ENCODE measurements at places on chromosomes 5 and 9.

GRCh38 chr5:139650689-139651042, 2.5 kb downstream of the CXXC5 start:
- DNase-seq = no peak

DNA sequence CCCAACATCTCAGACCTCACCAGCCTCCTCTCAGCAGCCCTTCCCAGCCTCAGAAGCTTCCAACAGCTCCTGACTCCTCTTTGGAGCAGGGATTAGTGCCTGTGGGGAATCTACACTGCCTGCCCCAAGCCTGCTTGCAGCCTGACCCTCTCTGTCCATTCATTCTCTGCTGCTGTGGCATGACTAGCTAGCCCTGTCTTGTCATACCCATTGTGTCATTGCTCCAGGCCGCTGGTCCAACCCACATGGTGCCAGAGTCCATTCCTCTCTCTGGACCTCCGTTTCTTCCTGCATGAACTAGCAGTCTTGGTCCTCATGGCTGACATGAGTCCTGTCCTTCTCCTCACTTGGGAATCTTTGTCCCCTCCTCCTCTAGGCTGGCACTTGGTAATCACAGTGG, 12.8 kb upstream of the RXRA start:
- DNase-seq = no peak

DNA sequence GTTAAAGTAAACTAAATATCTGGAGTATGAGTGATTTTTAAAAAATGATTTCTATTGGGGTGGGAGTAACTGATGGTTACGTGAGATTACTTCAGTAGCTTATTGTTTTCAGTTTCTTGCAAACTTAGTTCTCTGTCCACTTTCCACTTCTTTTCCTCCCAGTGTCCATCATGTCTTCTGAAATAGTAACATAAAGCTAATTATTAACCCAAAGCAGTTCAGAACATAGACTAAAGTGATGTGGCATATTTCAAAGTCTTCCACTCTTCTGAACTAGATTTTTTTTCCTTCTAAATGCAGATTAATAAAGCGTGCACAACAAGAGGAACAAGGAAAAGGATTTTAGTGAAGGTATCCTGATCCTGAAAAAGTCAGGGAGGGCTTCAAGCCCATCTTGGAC, 114.1 kb downstream of the MAN2A1 start:
- DNase-seq = no peak

GRCh38 chr5:33507426-33507825, 66.7 kb downstream of the TARS1 start:
- DNase-seq = no peak

DNA sequence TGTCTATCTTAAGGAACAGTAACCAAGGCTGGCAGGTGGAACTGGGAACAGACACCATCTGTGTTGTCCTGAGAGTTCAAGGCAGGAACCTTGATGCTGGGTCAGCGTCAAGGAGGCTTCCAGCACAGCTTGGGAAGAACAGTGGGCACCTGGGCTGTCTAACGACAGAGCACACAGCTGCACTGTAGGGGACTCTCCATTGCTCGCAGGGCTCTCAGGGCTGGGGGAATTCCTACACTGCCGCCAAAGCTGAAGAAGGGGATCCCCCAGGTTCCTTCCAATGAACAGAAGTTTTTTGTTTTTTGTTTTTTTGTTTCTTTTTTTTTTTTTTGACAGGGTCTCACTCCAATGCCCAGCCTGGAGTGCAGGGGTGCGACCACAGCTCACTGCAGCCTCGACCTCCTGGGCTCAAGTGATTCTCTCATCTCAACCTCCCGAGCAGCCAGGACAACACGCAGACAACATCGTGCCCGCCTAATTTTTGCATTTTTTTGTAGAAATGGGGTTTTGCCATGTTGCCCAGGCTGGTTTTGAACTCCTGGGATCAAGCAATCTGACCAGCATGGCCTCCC, 81.9 kb downstream of the PTPN3 start:
- DNase-seq = no peak

- no peak for DNase-seq
Measured at GRCh38 chr9:70580606-70581195, 166.2 kb upstream of the KLF9 start.

DNA sequence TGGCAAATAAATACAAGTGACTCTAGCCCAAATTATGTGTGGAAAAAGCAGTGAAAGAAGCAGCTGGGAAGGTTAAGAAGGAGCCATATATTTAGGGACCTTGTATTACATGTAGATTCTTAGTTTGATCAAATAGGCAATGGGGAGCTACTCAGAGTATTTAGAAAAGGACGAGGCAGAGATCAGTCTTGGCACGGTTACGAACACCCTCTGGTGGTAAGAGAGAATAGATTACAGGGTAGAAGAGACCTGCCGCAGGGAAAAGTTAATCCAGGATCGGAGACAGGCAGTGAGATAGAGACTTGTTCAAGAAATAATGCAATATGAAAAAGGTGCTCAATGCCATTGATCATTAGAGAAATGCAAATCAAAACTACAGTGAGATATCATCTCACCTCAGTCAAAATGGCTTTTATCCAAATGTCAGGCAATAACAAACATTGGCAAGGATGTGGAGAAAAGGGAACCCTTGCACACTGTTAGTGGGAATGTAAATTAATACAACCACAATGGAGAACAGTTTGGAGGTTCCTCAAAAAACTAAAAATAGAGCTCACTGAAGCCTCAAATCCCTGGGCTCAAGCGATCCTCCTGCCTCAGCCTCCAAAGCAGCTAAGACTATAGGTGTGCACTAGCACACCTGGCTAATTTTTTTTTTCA, 12.0 kb downstream of the INIP start:
- DNase-seq = no peak

DNA sequence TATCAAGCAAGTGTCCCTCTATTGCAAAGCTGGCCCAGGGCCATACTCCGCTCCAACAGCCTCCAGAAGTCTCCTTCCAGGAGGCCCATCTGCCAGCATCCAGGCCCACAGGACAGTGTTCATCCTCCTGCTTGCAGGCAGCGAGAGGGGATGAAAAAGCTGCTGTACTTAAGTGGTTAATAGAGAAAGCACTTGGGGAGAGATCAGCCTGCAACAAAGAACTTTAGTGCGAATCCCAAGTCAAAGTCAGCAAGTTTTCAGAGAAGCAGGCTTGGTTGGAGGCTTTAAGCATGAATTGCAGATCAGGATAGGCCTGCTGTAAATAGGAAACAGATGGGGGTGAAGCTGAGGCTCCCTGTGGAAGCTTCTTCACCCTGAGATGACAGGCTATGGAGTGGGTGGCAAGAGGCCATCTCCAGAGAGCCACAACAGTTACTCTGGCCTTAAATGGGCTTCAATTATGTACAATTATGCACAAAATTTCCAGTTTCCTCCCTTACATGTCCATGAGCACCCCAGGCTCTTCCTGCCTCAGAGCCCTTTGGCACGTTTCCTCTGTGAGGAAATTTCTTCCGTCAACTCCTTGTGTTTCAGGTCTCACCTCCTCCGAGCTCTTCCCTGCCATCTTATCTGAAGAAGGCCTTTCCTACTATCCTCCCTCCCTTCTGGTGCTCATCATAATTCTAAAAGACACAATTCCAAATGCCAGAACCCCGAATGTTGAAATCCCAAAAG, 98.0 kb upstream of the NR3C1 start:
- DNase-seq = no peak

DNA sequence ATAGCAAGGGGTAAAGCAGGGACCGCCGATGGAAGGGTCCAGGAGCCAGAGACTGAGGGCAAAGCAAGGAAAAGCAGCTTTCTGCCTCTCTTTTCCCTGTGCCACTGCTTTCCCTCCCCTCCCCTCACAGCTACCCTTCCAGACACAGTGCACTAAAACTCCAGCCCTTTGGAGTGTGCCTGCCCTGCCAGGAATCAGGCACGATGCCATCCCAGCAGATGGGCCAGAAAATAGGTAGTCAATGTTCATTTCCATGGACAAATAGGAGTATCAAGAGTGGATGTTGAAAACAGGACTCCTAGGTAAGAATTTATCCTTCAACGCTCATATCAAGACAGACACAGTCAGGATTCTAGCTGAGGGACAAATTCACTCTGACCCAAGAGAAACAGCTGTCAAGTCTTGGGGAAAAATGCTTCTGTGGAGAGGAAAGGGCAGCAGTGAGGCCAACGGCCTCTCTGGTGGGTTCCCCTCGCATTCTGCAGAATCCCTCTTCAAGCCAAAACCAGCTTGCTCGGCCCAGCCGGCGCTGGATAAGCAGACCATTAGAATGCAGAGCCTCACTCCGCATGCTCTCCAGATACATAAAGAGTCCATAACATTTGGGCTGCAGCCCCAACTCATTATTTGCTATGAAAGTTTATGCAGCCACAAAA, 138.0 kb downstream of the CAAP1 start:
- no peak for DNase-seq

DNA sequence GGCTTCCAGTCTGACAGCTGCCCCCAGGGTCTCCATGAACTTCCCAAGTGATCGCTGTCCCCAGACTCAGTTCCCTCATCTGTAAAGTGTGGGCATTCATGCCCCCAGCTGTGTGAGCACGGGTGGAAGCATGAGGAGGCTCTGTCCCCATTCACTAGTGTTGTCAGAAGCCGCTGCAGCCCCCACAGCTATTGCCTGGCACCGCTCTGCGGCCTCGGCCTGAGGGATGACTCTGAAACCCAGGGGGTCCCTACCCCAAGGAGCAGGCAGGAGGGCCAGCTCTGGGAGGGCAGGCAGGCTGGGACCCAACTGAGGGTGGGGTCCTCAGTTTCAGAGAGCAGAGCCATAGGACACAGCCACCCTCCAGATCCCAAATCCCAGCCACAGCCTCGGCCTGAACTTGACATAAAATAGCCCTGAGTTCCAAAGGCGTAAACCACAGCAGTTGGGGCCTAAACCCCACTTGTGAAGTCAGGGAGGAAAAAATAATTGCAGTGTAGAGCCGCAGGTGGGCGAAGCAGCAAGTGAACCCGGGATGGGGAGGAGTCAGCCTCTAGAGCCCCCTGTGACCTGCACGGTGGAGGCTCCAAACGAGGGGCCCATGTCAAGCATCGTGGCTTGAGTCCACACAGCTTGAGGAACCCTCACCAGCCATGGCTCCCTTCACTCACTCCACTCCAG, 66.0 kb upstream of the ADAMTS2 start:
- no peak for DNase-seq

DNA sequence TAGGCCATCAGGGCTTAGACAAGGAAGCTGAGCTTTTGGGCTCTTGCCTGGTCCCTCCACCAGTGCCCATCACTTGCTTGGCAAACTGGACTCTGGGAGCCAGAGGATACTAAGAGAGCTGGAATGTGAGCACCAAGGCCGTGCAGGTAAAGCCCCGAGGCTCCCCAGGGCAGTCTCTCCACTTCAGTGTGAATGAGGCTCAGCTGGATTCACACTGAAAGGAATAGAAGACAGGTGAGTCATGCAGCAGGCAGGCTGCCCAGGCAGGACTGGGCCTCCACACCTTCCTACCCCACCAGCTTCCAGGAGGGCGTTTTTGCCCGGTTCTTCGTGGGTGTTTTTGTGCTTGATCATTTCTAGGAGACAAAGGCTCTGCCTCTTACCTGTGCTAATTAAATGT, 7.3 kb upstream of the CTSV start:
- no peak for DNase-seq

- no peak for DNase-seq
Measured at GRCh38 chr5:136060963-136061362, 32.2 kb downstream of the TGFBI start.

GRCh38 chr5:111776913-111777781, 20.2 kb upstream of the NREP start:
- DNase-seq = no peak

GRCh38 chr5:1323803-1324173, 21.1 kb downstream of the CLPTM1L start:
- no peak for DNase-seq

- DNase-seq = no peak
Measured at GRCh38 chr9:128271512-128271911, 4.3 kb downstream of the GOLGA2 start.

DNA sequence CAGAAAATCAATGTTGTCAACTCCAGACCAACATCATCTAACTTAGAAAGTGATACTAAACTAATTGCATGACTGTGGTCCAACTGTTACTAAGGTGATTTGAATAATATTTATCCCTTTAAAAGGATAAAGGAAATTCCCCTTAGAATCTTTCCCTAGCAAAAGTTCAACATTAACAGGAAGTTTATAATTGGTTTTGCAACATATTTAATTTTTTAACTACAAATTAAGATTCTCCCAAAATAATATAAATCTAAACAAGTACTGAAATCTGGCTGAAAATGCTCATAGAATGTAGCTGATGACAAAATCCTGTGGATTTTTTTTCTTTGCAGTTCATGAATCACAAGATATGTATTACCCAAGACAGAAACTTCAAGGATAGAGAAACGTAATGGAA, 151.4 kb downstream of the LPAR1 start:
- no peak for DNase-seq

- DNase-seq = no peak
Measured at GRCh38 chr9:68515326-68516017, 25.2 kb downstream of the TMEM252 start.

- DNase-seq = no peak
Measured at GRCh38 chr5:156385416-156385815, 58.5 kb downstream of the SGCD start.

GRCh38 chr9:19648672-19649071, 140.2 kb downstream of the SLC24A2 start:
- DNase-seq = no peak

DNA sequence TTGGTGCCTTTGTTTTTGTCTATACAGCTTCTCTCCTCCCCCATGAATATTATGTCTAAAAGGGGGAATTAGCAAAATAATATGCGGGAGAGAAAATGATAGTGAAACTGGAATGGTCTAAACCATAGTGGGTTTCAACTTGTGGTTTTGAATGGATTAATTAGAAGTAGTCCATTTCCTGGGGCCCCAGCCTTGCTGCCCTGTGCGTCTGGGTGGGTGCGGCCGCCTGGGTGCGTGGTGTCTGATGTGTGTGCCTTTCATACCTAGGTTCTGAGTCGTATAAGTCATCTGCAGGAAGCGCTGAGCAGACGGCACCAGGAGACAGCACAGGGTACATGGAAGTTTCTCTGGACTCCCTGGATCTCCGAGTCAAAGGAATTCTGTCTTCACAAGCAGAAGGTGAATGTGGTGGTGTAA, 120.0 kb upstream of the CACNA1B start:
- peak; percentile 49 for DNase-seq

GRCh38 chr5:123371575-123372179, 51.5 kb downstream of the CEP120 start:
- no peak for DNase-seq

DNA sequence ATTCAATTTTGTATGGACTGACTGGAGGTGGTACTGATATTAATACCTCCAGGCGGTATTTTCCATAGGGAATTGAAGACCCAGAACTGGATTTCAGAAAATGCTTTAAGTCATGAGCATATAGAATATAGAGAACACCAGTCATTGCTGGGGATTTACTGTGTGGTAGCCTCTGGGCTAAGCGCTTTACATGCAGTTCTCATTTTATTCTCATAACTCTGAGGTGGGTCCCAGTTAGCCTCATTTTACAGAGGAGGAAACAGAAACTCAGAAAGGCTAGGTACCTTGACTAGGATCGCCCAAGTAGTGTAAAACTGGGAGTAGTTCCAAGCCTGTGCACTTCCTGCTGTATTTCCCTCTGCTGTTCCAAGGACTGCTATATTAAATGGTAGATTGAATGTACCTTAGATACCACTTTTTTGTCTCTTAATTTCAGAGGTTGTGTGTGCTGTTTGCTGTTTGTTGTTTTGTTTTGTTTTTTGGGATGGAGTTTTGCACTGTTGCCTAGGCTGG, 13.8 kb downstream of the SLC44A1 start:
- DNase-seq = no peak

Measured in GM12864 (cell line).